ENCODE measurements at places on chromosomes 2 and 18.
A peak's percentile ranks its signal among the peaks of the same experiment; 100 is the strongest.

GRCh38 chr2:236793023-236794011 lies 223.7 kb downstream of the ACKR3 start:
- no peak for DNase-seq

GRCh38 chr2:907706-908105 lies 42.9 kb upstream of the SNTG2 start:
- no peak for DNase-seq

GRCh38 chr2:24049485-24050021 lies at the start of gene FKBP1B:
FKBP1B (plus strand) TSS chr2:24049741; CDS start chr2:24049850, 109 bp downstream.
- DNase-seq, result peak; percentile 71

GRCh38 chr2:10970666-10971065 lies 58.9 kb downstream of the KCNF1 start:
- no peak for DNase-seq

DNA sequence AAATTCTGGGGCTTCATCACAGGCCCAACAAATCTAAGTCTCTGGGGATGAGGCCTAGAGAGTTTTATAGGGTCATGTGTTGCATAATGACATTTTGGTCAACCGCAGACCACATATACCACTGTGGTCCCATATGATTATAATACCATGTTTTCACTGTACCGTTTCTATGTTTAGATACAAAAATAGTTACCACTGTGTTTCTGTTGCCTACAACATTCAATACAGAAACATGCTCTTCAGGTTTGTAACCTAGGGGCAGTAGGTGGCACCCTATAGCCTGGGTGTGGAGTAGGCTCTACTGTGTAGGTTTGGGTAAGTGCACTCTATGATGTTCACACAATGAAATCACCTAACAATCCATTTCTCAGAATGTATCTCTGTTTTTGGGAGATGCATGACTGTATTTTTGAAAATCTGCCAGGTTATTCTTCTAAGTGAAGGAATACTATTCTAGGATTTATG lies 485.2 kb downstream of the PTPRM start:
- no peak for DNase-seq

- DNase-seq, result peak; percentile 29
Observed at GRCh38 chr2:240812721-240813120, 7.3 kb downstream of the KIF1A start.

DNA sequence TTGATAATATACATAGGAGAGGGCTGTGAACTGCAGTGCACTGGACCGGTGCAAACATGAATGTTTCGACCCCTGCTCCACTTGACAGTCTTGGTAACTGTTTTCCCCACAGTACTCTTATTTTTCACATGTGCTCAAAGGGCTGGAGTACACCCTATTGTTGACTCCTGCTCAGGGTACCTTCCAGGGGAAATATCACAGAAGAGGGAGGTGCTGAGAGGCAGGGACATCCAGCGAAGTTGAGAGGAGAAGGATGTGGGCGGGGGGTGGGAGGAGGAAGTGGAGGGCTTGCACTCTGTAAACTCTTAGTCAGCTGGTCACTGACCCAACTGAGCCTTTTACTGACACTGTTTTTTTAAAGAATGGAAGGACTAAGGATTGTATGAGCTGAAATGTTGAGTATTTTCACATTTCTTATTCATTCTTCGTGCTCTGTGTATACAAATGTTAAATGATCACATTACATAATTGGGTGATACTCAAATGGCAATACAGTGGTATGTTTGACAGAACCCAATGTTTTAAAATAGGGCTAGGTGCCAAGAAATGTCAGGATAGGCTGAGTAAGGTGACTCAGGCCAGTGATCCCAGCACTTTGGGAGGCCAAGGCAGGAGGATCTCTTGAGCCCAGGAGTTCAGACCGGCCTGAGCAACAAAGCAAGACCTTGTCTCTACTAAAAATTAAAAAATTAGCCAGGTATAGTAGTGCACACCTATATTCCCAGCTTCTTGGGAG lies 10.0 kb downstream of the INPP4A start:
- no peak for DNase-seq

DNA sequence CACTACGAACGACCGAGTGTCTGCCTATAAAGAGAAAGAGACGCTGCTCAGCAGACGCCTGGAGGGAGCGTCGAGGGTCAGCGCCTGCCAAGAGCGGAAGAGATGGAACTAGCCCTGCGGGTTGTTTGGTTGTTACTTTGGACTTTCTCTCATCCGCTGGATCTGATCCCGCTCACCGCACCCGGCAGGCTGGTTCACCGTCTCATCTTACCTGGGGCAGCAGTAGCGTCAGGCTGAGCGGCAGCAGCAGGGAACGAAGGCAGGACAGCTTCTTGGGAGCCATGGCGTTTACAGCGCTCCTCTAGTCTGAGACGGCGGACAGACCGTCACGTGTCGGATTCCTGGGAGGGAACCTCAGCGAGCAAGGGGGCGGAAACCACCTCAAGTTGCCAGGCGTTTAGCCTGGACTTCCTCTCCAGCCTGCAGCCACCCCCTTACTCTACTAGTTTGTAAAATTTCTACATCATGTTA lies 1.9 kb downstream of the GLB1L start:
- peak; percentile 79 for DNase-seq

DNA sequence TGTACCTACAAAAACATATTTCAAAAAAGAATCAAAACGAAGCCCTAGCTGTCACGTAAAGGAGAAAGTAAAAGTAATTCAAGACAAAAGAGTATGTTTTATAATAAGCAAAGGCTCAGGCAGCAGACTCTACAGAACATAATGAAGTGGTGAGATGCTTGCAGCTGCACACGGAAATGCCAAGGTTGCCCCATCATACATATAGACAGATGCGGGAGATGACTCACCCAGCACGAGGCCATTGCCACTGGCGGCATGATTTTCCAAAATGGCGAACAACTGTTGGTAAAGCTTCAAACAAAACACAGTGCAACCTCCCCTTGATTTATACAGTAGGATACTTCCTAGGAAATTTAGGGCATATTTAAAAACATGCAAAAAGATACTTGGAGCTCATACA lies 26.0 kb upstream of the C1QL2 start:
- DNase-seq, result no peak

- no peak for DNase-seq
Observed at GRCh38 chr18:3869848-3870247, 419.9 kb downstream of the TGIF1 start.

DNA sequence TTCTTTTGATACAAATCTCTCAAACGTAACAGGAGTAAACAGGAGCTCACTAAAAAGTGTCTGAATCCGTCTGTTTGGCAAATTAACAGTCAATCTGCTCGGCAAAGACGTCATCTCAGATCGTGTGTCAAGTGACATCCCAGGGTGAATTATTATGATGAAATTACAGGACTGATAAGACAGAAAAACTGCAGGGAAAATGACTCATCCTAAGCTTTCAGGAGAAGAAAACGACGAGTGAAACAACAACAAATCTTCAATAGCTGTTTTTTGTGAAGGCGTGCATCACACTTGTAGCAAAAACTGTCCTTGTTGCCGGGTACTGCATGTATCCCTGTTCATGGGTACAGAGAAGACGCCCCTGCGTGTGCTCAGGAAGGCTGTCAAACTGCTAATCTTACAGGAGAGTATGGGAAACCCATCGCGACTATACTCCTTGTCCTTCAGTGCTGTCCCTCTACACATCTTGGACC lies 24.9 kb downstream of the EPB41L3 start:
- no peak for DNase-seq

GRCh38 chr2:21268197-21268877 lies 144.6 kb downstream of the TDRD15 start:
- DNase-seq, result no peak

DNA sequence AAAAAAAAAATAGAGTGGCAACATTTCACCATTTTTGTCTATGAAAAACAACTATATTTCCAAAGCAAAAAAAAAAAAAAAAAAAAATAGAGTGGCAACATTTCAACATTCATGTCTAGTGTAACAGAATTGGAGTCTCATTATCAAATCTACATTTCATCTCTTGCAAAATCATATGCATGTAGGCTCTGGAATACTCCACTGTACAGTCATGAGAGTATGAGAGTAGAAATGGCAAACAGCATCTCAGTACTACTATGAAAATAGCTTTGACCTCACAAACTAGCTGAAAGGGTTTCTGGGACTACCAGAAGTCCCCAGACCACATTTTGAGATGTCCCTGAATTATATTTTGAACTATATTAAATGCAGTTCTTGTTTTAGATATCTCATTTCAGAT lies 82.8 kb downstream of the SMAD2 start:
- DNase-seq, result no peak

DNA sequence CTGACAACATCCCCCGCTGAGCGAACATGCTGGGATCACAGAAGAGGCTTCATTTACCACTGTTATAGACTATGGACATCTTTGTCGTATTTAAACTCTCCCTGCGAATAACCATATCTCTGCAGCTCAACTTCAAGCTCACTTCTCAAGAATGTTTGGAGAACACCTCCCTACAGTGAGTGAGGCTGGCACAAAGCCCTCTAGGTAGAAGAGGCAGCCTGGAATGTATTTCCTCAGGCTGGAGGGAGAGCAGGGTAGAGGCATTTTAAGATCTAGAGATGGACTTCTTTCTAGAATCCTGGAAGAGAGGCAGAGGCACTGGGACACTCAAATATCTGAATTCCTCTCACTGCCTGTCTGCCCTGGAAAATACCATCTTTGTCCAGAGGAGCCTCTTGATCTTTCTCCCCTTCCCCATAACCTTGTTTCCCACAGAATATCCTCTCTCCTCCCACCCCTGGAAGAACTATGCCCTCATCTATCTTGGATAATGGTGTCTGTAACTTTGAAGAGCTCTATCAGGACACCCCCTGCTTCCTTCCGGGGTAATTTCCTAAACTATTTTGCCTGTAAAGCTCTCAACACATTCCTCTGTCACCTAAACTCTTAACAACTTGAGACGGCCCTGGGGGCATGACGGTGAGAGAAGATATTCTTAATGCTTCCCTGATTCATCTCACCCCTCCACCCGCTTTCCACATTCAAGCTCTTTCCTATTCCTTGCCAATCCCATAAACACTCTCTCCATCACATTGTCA lies 2.4 kb upstream of the ANTXR1 start:
- no peak for DNase-seq

GRCh38 chr2:64930258-64930671 lies 58.9 kb upstream of the SLC1A4 start:
- DNase-seq, result no peak

DNA sequence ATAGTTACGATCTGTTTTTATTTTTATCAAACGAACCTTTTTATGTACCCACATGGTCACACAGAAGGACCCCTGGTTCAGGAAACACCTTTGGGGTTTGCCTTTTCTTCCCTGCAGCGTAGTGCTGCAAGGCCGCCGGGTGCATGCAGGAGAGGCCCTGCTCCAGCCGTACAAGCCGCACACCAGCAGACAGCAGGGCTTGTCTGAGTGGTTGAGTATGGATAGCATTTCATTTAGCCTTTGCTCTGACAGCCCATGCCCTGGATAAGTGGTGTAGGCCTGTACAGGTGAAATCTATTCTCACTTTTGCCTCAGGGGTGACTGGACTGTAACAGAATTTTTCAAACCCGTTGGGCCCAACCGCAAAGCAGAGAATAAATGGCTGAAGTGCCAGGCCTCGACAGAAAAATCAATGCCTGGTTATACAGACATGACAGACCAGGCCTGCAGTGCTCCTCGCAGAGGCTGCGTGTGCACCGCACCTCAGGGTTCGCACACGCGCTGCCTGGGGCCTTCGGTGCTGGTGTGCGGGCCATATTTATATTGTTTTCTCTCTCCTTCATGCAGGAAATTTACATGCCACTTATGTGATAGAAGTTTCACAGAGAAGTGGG lies 279.1 kb downstream of the ZNF407 start:
- no peak for DNase-seq

DNA sequence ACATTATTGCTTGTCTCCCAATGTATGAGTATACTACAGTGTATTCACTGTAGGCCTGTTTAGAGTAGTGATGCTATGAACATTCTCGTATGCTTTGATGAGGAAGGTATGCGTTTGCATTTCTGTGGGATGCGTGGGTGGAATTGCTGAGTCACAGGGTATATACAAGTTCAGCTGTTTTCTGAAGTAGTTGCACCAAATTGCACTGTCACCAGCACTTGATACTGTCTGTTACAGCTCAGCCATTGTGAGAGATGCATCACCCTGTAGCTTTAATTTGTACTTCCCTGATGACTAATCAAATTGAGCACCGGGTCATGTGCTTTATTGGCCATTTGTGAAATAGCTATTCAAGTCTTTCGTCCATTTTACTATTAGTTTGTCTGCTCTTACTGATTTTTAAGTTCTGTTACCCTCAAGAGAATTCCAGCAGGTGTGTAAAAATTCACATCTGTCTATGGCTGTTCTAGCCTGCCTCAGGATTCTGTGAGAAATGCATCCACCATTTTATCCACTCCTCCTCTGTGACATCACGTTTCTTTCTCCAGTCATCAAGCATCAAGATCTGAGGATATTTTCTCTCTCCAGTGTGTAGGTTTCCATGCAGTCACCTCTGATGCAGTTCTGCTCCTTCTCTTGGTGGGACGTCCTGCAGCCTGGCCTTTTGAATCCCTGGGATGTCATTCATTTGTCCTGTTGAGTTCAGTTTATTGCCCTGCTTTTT lies 72.5 kb downstream of the DGKD start:
- DNase-seq, result no peak

GRCh38 chr2:191170773-191171172 lies 20.0 kb upstream of the STAT4 start:
- DNase-seq, result no peak

DNA sequence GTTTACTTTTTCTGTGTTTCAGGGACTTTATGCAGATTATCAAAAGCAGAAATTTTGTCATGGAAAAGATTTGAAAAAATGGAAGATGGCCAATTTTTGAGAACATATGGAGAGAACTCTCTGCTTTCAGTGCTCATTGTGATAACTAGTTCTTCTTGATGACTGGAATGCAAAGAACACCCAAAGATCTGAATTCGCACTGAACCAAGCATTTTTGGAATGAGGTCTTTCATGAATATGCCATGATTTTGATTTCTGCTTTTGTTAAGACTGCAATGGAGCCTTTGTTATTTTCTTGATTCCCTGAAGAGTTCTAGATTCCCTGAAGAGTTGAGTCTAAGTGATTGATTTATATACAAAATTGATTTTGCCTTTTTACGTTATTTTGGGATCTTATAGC lies 124.1 kb downstream of the FMNL2 start:
- DNase-seq, result no peak

- DNase-seq, result no peak
Observed at GRCh38 chr18:6776188-6776587, 46.7 kb downstream of the ARHGAP28 start.

DNA sequence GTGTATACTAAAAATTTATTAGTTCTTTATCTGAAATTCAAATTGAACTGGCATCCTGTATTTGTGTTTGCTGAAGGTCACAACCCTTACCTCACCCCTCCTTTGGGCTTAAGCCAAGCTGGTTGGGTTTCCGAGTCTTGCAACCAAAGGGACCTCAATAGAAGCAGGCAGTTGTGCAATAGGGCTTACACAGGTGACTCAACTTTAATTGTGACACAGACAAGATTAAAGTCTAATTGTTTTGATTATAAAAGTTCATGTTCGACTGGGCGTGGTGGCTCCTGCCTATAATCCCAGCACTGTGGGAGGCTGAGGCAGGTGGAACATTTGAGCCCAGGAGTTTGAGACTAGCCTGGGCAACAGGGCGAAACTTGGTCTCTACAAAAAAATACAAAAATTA lies 71.5 kb downstream of the RAB31 start:
- DNase-seq, result no peak
